ENCODE measurements at places on chromosomes 7 and 10. TPM values are rescaled to one million over a fixed set of nuclear protein-coding genes. Genes with fewer than 3 reads are reported as not detected.

GRCh38 chr7:28573651-28574301 is 161.5 kb downstream of the CREB5 start:
- H3K36me3 ChIP-seq, result no peaks in the 10 kb centered on the region
- DNase-seq, result peak; percentile 52
- no peaks in the 10 kb centered on the region for H3K27me3 ChIP-seq
- peak overlapping the region; percentile 32 for H3K27ac ChIP-seq

- H3K36me3 ChIP-seq, result no peaks in the 10 kb centered on the region
- no peaks in the 10 kb centered on the region for H3K27me3 ChIP-seq
These were observed 38.6 kb upstream of the NPY start for GRCh38 chr7:24245362-24245761.

- no peaks in the 10 kb centered on the region for H3K27me3 ChIP-seq
- H3K36me3 ChIP-seq, result no peaks in the 10 kb centered on the region
- no peak for DNase-seq
- no peak overlapping the region for H3K4me3 ChIP-seq
These were observed 666.7 kb upstream of the NRP1 start for GRCh38 chr10:34001087-34001580.

DNA sequence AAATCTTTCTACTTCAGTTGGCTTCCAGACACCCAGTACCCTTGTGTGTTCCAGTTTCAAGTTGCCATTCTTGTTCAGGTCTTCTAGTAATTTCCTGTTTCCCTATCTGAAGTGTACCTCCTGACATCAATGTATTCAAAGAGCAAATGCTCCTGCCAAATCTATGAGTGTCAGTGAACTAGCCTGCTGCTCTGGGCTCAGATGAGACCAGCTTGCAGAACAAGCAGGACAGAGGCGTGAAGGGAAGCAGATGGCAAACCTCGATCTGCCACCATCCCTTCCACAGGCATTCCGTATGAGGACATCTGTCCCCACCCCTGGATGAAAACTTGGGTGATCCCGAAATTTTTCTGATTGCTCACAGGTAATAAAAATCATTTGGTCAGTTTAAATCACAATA is 4.4 kb upstream of the MPP7 start:
- no peak overlapping the region for H3K4me3 ChIP-seq
- H3K27me3 ChIP-seq, result peaks cover 14% of the 10 kb centered on the region
- no peak for DNase-seq
- no peak overlapping the region for H3K27ac ChIP-seq
- no peaks in the 10 kb centered on the region for H3K36me3 ChIP-seq

Gene PRSS1
- not detected for total RNA-seq

Measured in muscle of leg (tissue), 16 donors.